ENCODE measurements at places on chromosomes 12 and 14.
A peak's percentile ranks its signal among the peaks of the same experiment; 100 is the strongest.

DNA sequence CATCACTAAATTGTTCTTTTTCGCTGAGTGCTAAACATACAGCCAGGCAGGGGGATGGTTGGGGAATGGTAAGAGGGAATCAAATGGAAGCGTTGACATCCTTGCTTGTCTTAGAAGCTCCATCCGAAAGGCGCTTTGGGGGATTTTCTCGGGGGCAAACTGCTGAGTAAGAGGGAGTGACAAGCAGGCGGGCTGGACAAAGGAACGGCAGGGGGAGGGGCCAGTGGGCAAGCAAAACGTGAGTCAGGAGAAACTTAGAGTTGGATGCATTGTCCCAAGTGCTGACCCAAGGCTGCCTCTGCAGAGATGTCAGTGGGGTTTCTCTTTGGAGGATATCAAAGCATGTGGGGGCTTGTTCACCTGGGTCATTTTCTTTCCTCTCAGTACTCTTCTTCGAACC is 480.5 kb downstream of the VRK1 start:
- no peak for DNase-seq

- no peak for DNase-seq
These were observed 79.8 kb upstream of the C14orf132 start for GRCh38 chr14:95959317-95959716.

DNA sequence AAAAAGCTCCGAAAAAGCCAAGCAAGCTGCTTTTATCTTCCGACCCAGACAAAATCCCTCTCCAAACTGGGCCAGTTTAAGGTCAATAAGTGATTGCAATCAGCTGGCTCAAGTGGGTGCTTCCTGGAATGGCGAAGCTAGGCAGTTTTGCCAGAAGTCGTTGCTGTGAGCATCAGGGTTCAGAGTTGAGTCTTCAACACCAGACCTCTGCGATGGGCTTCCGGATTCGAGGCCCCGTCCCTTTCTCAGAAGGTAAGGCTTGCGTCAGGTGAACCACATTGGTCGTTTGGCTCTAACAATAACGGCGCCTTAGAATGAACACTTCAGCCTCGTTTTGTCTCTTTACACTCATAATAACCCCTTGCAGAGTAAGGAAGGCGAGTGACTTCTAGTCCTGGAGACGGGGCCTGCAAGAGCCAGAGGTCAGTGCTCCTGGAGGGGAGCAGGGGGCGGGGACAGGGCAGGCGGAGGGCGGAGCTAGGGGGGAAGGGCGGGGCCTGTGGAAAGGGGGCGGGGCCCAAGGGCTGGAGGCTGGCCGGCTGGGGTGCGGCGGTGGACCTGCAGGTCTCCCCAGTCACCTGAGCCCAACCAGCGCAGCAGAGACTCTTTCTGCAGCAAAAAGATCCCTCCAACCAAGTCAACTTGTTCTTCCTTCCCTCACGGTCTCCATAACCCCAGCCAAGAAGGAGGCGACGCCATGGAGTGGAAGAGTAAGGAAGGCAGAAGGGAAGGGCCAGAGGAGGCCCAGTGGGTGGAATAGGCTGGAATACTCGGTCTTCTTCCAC is 34.0 kb upstream of the NFYB start:
- no peak for DNase-seq

GRCh38 chr12:116697716-116698115 is 40.2 kb downstream of the SPRING1 start:
- peak; percentile 13 for DNase-seq

GRCh38 chr12:44519931-44520330 is 356.2 kb downstream of the NELL2 start:
- peak; percentile 10 for DNase-seq

DNA sequence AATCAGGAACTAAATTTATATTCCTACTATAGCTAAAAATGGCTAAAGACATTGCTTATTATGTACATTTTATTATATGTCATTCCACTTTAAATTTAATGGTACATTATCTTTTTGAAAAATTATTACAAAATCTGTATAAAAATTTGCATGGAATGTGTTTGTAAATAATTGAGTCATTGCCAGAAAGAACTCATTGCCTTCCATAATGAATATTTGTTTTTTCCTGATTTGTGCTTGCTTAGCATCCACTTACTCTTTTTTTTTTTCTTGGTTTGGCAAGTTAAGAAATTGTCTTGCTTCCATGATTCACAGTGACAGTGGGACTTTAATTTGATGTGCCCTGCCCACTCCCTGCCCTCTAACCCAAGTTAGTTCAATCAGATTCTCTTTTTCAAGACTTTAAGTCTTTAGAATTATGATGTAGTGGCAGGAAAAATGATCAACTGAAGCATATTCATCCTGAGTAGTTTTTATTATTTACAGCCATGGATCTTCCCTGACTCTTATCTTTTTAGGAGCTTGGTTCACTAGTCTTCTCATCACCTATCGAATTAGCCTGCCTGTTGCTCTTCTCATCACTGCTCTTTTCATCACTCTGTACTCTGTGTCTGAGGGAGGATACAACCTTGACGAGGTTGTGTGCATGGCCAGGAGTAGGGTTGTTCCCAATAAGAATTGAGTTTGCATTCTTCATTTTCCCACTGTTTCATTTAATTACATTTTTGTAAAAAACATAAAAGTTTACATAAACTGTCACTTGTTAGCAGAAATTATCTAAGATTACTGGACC is 442.0 kb downstream of the BTG1 start:
- DNase-seq, result no peak

- DNase-seq, result no peak
These were observed 473.1 kb downstream of the VRK1 start for GRCh38 chr14:97270308-97270707.

GRCh38 chr12:75260316-75260715 is 50.7 kb upstream of the KCNC2 start:
- no peak for DNase-seq

GRCh38 chr12:6074979-6075585 is 49.4 kb downstream of the VWF start:
- no peak for DNase-seq

GRCh38 chr12:4807116-4807783 is 87.0 kb downstream of the GALNT8 start:
- DNase-seq, result no peak
